ENCODE measurements at places on chromosomes 7 and 10. TPM values are rescaled to one million over a fixed set of nuclear protein-coding genes. Genes with fewer than 3 reads are reported as not detected.

The TMEM270 gene
- total RNA-seq, result not detected

The DYNC1I1 gene
- total RNA-seq, result 0.38 TPM

The FBXL13 gene
- 0.43 TPM for total RNA-seq

The ABCC2 gene
- total RNA-seq, result under 0.01 TPM

The FAM241B gene
- not detected for total RNA-seq

The CAMK2B gene
- total RNA-seq, result 2.5 TPM

The CRYGN gene
- not detected for total RNA-seq

The SLC39A12 gene
- not detected for total RNA-seq

All from GM23248 (cell line).